Stimulated activated CD4-positive, alpha-beta T cell treated with anti-CD3 and anti-CD28 coated beads, Interleukin-1b, Interleukin-23, amount 100 ng/mL, for 1 hour (primary cell): ENCODE measurements at places on chromosomes 7 and 10.

DNA sequence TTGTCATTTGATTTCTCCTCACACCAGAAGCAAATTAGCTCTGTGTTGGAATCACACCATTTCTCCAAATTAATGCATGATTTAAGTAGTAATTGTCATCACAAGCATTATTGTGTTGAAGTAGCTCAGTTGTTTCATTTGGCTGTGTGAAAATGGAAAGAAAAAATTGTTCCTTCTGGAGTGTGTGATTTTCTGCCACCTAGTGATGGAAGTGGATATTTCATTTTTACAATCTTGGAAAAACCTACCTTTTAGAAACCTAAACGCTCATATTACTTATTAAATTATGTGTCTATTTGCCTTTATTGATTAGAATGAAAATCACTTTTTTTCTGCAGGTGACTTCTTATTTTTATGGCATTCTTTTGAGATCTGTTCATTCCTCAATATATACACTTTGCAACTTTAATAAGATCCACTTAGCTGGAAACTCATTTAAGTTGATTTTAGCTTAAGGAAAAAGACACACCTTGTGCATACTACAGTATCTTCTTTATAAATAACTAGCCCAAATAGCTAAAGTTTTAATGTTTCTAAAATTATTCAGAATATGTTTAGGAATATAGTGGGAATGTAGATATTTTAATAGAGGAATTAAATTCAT lies 50.0 kb downstream of the SRI start:
- DNase-seq = no peak

- DNase-seq = no peak
These were observed 225.1 kb upstream of the YAE1 start for GRCh38 chr7:39341083-39341482.

DNA sequence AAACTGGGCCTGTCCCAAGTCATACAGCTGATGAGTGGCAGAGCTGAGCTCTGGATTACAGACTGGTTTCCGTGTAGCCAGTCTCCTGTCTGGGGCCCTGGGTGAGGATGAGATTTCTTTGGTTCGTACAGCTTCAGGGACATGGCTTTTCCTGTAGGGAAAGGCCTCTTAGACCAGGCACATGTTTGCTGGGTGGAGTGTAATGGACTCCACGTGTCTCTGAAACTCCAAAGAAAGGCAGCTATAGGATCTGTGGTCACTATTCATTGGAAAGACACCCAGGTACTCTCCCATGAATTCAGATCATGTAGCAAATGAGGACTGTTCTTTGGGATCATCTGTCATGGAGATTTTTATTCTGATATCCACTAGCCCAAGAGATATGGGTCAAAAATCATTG lies 2.4 kb downstream of the HABP2 start:
- DNase-seq = no peak

DNA sequence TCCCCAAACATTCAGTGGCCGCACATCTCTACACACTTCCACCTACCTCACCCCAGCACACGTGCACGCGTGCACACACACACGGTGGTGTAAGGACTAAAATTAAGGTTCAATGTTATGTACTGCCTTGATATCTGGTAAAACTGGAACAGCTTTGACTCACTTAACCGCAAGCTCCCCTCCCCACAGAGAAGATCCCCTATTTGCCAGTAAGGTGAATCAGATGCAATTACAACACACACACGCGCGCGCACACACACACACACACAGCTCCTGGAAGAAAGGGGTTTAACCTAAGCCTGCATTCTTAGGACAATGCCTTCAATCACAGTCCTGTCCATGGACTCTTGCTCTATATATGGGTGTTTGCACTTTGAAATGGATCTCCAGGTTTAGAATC lies 25.5 kb upstream of the VPS41 start:
- DNase-seq = no peak

DNA sequence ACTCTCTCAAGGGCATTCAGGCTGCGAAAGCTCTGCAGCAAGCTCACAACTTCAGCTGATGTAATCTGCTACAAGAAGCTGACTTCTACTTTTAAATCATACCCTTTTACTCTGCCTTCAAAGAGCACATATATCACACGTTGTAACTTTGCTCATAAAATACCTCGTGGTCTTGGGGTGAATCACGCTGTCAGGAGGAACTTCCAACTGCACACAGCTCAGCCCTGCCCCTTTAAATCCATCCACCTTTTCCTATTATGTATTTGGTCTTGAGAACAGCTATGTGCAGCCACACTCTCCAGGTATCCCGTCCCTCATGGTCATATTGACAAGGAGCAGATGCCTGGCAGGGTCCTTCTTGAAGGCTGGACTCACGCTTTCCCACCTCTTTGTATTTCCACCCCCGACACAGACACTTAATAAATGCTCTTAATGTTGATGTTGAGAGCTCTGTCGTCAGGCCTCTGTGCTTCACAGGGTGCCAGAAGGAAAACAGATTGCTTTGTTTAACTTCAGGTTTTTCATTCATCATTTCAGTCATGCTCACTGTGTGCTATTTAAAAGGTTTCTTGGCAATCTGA lies 47.6 kb downstream of the ICA1 start:
- no peak for DNase-seq
